ENCODE measurements at places on chromosomes 16 and 17. TPM values are rescaled to one million over a fixed set of nuclear protein-coding genes. Genes with fewer than 3 reads are reported as not detected.
A peak's percentile ranks its signal among the peaks of the same experiment; 100 is the strongest.

DNA sequence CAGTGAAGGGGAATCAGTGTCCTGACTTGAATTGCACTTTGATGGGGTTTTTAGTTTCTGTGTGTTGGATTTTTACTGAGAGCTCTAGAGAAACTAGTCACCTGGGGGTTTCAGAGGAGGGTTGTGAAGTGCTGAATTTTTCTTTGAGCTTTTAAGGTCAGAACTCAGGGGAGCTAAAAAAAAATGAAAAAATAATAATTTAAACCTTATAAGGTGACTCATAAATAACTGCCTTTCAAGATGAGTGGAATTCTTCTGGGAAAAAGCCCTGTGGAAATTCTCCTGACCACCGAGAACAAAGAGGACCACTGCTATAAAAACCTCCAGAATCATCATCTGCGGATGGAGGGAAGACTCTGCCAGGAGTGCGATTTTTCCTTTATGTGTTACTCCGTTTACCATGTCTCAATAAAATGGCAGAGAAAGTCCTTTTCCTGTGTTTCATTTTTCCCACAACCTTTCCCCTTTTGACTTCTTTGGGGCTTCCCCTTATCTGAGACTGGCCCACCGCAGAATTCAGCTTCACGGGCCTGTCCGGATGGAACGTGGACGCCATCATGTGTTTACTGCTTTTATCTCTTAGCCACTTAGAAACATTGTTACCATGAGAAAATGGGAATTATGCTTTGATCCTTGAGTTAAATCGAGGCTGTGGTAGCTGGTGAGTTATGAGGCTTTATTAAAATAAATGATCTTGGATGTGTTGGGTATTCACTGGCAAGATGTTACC, 39.7 kb downstream of the RPTOR start:
- no peak for DNase-seq

GRCh38 chr17:2051061-2051932, 3.6 kb upstream of the HIC1 start:
- no peak for DNase-seq

CDRT15L2 gene
- polyA plus RNA-seq = not detected

- DNase-seq = no peak
Measured at GRCh38 chr16:23509782-23510163, 521 bp downstream of the GGA2 start.

KRTAP4-1 gene
- polyA plus RNA-seq = not detected

OR4D1 gene
- not detected for polyA plus RNA-seq

DNA sequence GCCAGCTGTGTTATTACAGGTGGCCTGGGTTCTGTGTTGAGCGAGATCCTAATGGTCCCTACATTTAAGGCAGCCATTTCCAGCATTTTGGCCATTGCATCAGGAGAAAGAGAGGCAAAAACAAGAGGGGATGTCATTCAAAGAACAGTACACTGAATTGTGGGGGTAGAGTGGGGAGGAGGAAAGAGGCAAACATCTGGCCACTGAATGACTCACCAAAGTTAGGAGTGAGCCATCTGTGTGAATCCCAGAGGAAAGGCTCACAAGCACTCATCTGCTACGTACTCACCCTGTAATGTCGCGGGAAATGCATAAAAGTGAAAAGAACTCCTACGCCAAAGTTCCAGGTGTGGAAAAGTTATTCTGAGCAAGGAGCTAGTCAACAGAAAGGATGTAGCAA, 16.7 kb downstream of the KRABD2 start:
- peak; percentile 81 for DNase-seq

- no peak for DNase-seq
Measured at GRCh38 chr17:80024206-80024972, 11.3 kb downstream of the TBC1D16 start.

CSH1 gene
- polyA plus RNA-seq = not detected

DNA sequence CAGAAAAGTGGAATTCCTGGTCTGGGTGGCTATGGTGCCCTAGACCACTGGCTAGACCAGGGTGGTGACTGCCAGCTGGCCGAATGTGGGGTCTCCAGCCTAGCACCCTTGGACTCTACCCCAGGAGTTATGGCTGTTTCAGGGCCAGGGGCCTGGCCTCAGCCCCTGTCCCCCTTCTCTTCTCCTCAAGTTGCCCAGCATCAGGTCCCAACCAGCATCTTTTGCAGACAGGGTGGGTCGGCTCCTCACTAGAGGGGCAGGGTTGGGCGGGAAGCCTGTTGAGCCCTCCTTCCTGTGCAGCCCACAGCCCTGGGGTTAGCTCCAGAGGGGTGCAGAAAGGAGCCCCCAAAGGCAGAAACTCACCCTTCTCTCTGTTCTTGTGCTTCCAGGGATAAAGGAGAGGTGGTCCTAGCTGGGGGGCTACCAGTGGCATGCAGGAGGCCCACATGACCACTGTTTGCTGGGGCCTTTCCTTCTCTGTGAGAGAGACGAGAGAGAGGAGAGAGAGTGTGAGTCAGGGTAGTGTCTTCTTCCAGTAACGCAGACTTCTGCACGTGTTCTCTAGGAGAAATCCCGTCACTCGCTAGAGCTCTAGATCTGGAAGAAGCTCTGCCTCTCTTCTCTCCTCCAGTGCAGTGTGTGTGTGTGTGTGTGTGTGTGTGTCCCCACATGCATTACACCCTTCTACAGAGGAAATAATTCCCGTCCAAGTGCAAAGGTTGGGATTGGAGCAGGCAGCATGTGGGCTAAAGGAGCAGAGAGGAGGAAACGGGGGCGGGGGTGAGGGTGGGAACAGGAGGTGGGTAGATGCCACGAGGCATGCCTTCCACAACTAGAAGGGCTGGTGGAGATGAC, 209.4 kb downstream of the SEC14L1 start:
- DNase-seq = no peak

- DNase-seq = no peak
Measured at GRCh38 chr17:77381185-77381700, 240.5 kb downstream of the SEC14L1 start.

RNF222 gene
- polyA plus RNA-seq = not detected

DNA sequence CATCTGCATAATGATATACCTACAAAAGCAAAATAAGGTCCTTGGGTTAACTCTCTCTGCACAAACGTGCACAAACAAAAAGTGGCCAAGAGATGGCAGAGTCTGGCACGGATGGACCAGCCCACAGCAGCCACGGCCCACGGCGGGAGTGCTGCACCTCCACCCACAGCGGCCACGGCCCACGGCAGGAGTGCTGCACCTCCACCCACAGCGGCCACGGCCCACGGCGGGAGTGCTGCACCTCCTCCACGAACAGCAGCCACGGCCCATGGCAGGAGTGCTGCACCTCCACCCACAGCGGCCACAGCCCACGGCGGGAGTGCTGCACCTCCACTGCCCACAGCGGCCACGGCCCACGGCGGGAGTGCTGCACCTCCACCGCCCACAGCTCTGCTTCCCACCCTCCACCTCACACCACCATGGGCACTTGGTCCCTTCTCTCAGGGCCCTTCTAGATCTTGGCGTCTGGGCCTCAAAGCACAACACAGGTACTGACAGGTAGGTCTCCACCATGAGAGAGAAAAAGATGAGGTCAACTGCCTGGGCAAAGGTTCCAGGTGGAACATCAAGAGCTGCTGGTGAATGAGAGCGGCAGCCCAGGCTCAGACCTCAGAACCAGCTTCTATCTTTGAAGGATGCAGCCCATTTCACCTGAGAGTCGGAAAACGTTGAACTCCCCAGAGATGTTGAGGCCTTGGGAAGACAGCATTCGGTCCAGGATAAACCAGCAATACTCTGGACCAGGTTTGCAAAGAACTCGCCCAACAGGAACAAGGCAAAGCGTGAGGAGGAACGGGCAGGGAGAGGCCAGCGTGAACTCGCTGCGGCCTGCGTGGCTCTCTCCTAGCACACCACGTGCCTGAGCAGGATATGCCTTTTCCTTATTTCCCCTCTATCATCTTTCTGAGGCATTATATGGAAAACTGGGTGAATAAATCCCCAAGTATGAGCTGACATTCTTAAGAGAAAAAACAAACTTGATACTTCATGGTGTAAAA, 124.5 kb downstream of the ZNF778 start:
- DNase-seq = no peak

PITPNM3 gene
- 0.45 TPM for polyA plus RNA-seq

DNA sequence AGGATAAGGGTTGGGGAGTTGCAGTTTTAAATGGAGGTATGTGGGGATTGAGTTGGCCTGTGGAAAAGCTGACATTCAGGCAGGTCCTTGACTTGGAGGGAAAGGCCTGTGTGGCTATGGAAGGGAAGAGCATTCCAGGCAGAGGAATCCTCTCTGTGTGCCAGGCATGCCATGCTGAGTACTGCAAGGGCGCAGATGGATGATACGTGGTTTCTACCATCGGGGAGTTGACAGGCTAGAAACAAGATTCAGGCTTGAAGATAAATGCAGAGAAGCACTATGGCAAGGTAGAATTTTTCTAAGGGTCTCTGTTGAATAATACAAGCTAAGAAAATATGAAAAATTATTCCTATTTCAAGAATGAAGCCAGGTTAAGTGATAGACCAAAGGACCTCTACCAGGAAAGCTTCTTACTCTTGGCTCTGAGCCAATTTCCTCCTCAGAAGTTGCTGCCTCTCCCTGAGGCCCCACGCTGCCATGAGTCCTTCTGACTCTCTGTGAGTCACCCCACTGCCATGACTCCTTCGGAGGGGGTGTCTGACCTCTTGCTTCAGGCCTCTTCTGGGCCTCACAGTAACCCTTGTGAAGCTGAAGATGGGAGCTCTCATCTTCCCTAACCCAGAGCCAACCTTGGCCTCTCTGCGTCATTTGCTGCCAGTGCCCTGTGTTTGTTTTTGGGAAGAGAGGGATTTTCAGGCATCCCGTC, 75.8 kb downstream of the WNT3 start:
- DNase-seq = peak; percentile 39

RAB40C gene
- 6.1 TPM for polyA plus RNA-seq

- no peak for DNase-seq
Measured at GRCh38 chr16:89407282-89407924, 83.0 kb downstream of the ANKRD11 start.

KRT40 gene
- not detected for polyA plus RNA-seq

- no peak for DNase-seq
Measured at GRCh38 chr16:86531191-86531545, 20.8 kb downstream of the FOXF1 start.

GRCh38 chr16:81693744-81694303, 85.3 kb upstream of the PLCG2 start:
- DNase-seq = no peak

CACNG5 gene
- polyA plus RNA-seq = not detected

DNA sequence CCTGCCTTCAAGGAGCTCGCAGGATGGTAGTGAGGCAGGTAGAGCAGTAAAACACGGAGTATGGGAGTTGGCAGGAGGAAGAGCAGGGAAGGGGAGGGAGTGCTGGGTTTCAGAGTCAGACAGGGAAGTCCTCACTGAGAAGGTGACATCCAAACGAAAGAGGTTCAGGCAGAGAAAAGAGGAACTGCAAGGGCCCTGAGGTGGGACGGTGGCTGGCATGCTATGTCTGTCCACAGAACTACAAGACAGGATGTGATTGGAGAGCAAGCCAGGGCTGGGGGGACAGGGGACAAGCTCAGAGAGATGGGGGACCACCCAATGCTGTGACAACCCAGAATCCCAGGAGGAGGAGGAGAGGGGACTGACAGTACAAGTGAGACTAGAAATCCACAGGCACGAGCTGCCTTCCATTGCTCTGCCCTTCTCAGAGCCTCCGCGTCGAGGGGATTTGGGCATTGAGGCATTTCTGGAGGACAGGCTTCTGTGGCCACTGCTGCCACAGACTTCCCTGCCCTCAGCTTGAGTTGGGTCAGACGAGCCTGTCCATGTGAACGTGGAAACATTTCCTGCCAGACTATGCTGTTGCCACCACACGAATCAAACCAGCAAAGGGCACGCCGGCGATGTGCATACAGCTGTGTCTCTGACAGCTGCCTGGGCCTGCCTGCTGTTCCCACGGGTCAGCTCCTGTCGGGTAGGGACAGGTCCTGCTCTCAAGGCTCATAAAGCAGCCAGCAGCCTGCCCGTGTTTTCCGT, 100.1 kb downstream of the RAB11FIP4 start:
- no peak for DNase-seq

DNA sequence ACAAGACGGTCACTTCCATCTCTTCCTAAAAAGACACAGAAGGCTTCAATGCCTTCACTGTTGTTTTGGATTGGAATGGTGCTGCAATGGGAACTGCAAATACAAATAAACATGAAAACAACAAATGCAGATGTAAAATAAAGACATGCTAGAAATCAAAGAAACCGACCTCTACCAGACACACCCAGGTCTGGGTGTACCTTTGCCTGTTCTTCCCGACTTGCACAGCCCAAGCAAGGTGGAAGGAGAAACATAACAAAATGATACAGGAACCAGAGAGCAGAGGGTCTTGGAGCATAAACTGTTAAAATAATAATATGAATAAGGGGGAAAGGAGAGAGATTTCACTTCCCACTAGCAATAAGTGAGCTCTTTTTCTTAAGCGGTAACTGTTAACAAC, 17.3 kb downstream of the RFFL start:
- DNase-seq = no peak

DNA sequence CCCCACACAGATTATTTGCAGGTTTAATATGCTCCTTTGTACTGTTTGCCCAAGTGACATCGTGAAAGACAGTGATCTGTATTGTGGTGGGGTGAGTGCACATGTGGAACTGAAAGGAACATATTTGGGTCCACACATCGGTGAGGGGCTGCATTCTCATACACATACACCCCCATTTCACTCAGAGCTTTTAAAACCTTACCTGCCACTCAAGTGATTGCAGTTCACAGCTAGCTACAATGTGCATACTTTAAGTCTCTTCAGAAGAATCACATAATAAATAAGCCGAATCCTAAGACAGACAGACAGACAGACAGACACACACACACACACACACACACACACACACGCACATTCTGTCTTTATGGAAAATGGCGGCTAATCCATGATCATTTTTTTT, 102.6 kb downstream of the AATF start:
- no peak for DNase-seq

GLP2R gene
- polyA plus RNA-seq = 0.63 TPM

- DNase-seq = no peak
Measured at GRCh38 chr16:57679767-57680482, 11.8 kb downstream of the ADGRG3 start.

IGFALS gene
- not detected for polyA plus RNA-seq

DNA sequence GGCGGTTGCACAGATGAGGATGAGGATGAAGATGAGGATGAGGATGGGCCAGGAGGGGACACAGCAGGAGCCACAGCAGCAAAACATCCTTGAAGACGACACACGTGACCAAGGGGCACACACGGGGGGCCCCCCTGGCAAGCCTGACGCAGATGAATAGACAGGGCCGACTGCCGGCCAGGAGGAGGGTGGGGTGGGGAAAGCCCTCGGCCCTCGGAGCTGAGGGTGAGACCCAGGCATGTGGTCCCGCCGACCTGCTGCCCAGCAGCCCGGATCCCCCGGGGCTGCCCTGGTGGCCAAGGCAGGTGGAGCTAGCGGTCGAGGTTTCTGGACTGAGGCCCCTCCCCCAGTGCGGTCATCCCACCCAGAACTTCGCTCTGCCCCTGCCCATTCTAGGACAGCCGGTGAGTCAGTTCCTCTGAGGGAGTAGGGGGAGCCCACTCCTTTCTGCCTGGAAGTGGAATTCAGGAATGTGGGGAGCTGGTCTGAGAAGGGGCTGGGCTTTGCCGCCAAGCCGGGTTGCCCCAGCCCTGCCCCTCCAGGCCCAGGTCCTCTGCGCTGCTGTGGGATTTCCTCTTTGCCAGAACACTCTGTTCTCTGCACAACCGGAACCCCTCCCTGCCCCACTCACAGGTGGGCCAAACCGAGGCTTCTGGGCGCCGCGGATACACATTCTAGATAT, 9.9 kb downstream of the CYGB start:
- no peak for DNase-seq

ITGAX gene
- 0.15 TPM for polyA plus RNA-seq

KRTAP1-1 gene
- polyA plus RNA-seq = 0.19 TPM

- peak; percentile 29 for DNase-seq
Measured at GRCh38 chr17:65154770-65155589, 17.8 kb downstream of the RGS9 start.

GRCh38 chr16:57258910-57259475, 13.9 kb downstream of the ARL2BP start:
- no peak for DNase-seq

Measured in AG04450 (cell line).